Smooth muscle cell of the coronary artery (primary cell): ENCODE measurements at places on chromosomes 11 and 22. TPM values are rescaled to one million over a fixed set of nuclear protein-coding genes. Genes with fewer than 3 reads are reported as not detected.

Gene FXYD2
- not detected in 2 replicates for total RNA-seq

Gene HEPACAM
- total RNA-seq: not detected in 2 replicates

Gene SOX6
- total RNA-seq: 0.12 and 8.0 TPM in 2 replicates

Gene GAL3ST1
- total RNA-seq: not detected in 2 replicates

Gene TPBGL
- not detected in 2 replicates for total RNA-seq

Gene SLC22A8
- not detected in 2 replicates for total RNA-seq

Gene TMEM86A
- total RNA-seq: 0.47 and 0.68 TPM in 2 replicates

Gene GAB4
- not detected in 2 replicates for total RNA-seq

Gene PCNX3
- total RNA-seq: 10.4 and 10.5 TPM in 2 replicates

Gene OR4A16
- not detected in 2 replicates for total RNA-seq

Gene BRSK2
- 0.23 and 0.47 TPM in 2 replicates for total RNA-seq

Gene CRYBA4
- total RNA-seq: not detected in 2 replicates

Gene SLC6A5
- total RNA-seq: not detected in 2 replicates
